ENCODE measurements at places on chromosomes 3 and 15. TPM values are rescaled to one million over a fixed set of nuclear protein-coding genes. Genes with fewer than 3 reads are reported as not detected.

- DNase-seq, result peak; percentile 88
Observed at GRCh38 chr15:74541494-74542165, 610 bp downstream of the ARID3B start.

GRCh38 chr3:59440285-59441028 is 390.6 kb upstream of the CFAP20DC start:
- no peak for DNase-seq

DNA sequence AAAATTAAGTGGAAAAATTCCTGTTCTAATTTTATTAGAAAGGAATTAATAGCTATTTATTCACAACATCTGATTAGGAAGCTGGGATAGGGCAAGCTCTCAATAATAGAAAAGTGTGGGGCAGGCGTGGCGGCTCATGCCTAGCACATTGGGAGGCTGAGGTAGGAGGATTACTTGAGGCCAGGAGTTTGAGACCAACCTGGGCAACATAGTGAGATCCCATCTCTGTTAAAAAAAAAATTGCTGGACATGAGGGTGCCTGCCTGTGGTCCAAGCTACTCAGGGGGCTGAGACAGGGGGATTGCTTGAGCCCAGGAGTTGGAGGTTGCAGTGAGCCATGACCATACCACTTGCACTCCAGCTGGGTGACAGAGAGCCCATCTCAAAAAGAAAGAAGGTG is 119.6 kb downstream of the TCF12 start:
- DNase-seq, result no peak

A4GNT gene
- not detected for total RNA-seq

C3orf85 gene
- not detected for total RNA-seq

- DNase-seq, result no peak
Observed at GRCh38 chr15:78055919-78056713, 21.4 kb downstream of the TBC1D2B start.

ROPN1 gene
- total RNA-seq, result 3.8 TPM
